ENCODE measurements at places on chromosomes 5 and 9. TPM values are rescaled to one million over a fixed set of nuclear protein-coding genes. Genes with fewer than 3 reads are reported as not detected.

DNA sequence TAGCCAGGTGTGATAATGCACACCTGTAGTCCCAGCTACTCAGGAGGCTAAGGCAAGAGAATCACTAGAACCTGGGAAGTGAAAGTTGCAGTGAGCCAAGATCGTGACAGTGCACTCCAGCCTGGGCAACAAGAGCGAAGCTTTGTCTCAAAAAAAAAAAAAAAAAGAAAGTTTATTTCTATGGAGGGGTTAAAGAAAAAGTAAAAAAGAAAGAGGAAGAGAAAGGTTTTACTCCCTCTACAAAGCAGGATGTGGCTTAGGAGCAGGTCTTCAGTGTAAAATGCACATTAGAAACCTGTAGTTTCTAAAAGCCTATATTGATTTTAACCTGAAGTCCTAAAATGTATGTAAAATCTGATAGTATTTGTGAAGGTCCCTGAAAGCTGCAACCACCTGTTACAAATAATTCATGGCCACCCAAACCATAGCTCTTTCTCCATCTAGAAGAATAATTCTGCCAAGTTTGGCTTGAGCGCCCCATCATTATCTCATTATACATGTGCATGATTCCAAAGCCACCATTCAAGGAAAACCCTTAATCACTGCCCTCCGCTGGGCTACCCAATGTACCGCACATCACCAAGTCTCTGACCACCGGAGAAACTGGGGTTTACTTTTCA, 3.4 kb downstream of the FNBP1 start:
- no peak for DNase-seq

DNA sequence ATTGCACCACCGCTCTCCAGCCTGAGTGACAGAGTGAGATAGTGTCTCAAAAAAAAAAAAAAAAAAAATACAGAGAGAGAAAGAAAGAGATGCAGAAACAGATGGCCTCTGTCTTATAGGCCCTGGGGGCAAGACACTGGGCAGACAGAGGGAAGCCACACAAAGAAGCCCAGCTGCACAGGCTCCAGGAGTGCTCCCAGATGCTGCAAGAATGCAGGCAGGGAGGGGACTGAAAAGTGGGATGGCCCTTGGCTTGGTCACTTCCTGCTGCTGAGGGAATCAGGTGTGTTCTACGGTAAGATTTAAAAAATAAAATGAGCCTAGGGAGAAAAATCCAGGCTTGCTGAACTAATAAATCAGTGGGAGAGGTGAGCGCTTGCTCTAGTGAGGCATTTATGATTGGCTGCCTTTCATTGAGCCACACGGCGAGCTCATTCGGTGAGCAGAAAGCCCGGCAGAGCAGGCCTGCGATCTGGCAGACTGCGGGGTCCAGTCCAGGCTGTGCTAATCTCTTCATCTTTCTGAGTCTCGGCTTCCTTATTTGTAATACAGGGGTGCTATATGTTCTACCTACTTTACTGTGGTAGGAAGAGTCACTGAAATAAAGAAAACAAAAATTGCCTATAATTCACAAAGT, 80.6 kb downstream of the RAD23B start:
- no peak for DNase-seq

GRCh38 chr5:154278908-154279307, 88.4 kb downstream of the GALNT10 start:
- DNase-seq, result no peak

GRCh38 chr9:132637351-132637750, 32.4 kb downstream of the DDX31 start:
- peak; percentile 71 for DNase-seq

DNA sequence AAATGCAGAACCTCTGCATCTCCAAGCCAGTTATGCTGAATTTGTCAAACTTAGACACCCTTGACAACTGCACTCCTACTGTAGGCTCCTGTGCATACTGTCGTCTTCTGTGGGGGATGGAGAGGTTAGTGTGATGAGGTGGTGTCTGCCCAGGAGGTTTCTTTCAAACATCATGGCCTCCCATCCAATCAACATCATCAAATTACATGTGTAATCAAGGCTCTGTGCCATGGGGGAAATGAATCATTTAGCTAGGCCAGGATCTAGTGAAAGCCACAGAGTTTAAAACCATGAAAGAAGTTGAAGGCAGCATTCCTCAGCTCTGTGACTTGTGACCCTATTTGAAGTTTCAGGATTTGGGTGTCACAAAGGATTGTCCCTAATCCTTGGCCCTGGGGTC, 240.6 kb downstream of the MARCHF11 start:
- DNase-seq, result no peak

DNA sequence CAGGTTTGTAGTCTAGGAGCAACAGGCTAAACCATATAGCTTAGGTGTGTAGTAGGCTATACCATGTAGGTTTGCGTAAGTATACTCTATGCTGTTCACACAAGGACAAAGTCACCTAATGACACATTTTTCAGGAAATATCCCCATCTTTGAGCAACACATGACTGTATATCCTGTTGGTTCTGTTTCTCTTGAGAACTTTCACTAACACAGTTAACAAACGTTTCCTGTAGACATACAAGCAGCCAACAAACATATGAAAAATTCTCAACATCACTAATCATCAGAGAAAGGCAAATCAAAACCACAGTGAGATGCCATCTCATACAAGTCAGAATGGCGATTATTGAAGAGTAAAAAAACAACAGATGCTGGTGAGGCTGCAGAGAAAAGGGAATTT, 68.2 kb downstream of the NR2F1-AS1 start:
- no peak for DNase-seq

DEPDC1B gene
- 8.4 TPM for total RNA-seq

TAS2R1 gene
- total RNA-seq, result not detected

- no peak for DNase-seq
Observed at GRCh38 chr9:126523611-126524111, 90.1 kb upstream of the LMX1B start.

RNF183 gene
- total RNA-seq, result 9.2 TPM

- DNase-seq, result peak; percentile 71
Observed at GRCh38 chr9:96186591-96187011, 115.4 kb downstream of the HSD17B3 start.

- no peak for DNase-seq
Observed at GRCh38 chr5:167786871-167787578, 504.4 kb upstream of the WWC1 start.

DNA sequence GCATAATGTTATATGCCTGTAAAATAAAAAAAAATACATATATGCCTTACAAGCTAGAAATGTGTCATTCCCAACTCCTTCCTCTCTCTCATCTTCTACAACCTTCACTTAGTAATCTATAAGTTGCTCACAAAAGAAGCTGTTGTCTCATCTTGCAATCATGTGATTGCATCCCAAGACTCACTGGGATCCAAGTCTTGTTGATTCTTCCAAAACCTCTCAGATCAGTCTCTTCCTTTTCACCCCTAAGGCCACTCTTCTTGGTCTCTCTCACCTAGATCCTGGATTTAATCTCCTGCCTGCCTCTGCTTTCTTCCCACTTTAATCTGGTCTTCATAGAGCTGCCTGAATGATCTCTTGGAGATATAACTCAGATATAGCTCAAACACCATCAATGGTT, 261.1 kb upstream of the NR4A3 start:
- DNase-seq, result no peak

DNA sequence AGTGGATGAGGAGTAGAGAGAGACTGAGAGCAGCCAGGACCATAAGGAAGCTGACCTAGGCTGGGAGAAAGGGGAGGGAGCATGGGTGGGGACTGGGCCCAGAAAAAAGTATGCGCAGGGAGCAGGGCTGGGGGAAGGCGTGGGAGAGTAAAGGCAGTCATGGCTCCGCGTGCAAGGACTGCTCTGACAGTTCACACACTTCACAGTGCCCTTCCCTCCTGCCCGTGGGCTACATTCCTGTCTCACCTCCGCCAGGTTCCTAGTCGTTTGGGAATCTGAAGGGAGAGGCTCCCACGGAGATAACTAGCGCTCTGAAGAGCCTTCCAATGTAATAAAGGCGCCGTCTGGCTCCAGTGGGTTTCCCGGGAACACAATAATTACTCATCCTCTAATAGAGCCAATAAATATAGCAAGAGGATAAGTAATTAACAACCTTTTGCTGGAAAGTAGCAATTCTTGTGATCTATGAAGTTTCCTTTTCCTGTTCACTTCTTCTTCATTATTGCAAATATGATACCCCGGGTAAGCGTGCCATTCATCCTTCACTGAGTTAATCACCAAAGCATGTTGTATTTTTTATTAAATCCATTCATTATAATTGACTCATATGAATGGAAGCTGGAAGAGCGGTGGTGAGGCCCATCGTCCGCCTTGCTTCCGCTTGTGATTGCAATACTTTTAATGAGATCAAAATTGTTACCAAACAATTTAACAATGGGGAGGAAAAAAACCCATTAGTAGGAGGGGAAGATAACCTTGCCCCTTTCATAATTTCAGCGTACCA, 39.3 kb downstream of the TTLL11 start:
- no peak for DNase-seq

EIF4E1B gene
- not detected for total RNA-seq

KCNV2 gene
- not detected for total RNA-seq

DNA sequence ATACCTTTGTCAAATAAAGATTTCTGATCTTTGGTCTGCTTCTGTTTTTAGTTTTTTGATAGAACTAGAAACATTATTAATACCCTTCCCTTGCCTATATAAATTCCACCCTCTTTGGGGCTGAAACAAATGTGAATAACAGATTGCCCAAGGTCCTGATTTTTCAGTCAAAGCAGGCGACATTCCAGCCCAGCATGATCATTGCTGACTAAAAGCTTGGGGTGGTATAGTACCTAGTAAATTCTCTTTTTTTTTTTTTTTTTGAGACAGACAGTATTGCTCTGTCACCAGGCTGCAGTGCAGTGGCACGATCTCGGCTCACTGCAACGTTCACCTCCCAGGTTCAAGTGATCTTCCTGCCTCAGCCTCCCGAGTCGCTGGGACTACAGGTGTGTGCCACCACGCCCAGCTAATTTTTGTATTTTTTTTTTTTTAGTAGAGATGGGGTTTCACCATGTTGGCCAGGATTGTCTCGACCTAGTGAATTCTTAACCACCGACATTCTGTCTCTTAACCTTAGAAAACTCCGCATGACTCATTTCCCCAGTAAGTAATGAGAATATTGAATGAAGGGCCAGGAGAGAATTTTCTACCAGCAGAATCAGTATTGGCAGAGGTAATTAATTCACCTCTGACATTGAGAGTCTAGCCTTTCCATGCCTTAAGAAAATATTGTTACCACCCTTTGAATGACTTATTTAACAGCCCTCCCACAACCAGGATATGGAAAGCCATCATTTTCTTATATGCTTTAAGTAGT, 226.4 kb downstream of the GNA14 start:
- DNase-seq, result no peak

SLC6A19 gene
- 56.2 TPM for total RNA-seq

- DNase-seq, result no peak
Observed at GRCh38 chr5:21097661-21098060, 1109.7 kb upstream of the CDH18 start.

DNA sequence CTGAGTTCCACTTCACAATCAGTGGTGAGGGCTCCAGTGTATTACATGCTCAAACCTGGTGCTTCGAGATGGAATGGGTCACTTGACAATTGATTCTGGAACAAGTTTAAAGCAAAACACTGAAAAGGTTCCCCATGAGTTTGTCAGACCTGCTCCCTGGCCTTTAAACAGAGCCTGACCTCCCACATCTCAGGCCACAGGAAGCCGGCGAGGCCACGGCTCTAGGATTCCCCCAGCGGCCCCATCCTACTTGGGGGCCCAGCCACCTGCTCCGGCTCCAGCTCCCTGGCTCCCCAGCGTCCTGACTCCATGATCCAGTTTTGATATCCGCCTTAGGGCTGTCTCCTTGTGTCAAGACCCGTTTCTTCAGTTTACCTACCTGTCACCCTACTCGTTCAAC, 62.0 kb downstream of the TTLL11 start:
- DNase-seq, result no peak

- no peak for DNase-seq
Observed at GRCh38 chr9:129240581-129241211, 62.6 kb upstream of the IER5L start.

STING1 gene
- total RNA-seq, result 49.2 TPM

DNA sequence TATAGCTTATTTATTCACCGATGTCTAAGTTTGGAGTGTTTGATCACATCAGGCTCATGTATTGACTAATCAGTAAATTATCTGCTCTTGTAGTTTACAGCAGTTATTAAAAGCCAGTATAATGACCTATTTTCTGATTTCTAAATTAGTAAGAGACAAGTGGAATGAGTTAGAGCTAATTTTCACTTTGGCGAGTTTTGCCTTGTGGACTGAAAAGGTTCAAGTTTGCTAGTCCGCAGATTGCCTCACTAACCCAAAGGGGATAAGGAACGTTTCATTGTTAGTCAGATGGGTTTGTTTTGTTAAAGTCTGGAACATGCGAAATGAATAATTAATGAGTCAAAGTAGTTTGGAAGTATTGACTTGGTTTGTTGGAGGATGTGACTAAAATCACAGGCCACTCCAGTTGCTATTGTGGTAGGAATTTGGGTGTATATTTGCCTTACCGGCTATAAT, 40.1 kb downstream of the SMARCA2 start:
- no peak for DNase-seq

DNA sequence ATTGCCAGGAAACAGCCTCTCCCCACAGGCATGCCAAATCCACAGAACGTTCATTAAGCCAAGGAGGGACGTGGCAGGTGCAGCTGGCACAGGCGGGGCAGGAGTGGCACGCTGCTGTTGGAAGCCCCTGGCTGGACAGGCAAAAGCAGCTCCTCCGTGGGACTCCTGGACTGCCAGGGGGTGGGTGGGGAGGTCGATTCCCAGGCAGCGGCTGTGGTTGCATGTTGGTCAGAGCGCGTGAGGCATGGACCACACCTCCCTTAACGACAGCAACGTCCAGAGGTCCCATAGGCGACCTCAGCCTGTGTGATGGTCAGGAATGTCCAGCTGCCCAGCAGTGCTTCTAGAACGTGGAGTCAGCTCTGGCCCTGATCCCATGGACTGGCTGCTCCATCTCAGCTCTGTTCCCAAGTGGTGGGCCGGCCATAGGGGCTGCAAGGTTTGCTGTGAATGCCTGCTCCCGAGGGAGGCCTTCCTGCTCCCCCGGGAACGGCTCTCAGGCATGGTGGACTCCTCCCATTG, 6.9 kb downstream of the SLC6A19 start:
- DNase-seq, result no peak

GRM6 gene
- not detected for total RNA-seq

GRCh38 chr9:4005896-4006295, 294.0 kb downstream of the GLIS3 start:
- no peak for DNase-seq
